ENCODE measurements at places on chromosomes 2 and 18. TPM values are rescaled to one million over a fixed set of nuclear protein-coding genes. Genes with fewer than 3 reads are reported as not detected.
A peak's percentile ranks its signal among the peaks of the same experiment; 100 is the strongest.

Gene CSRNP3
- not detected for total RNA-seq

Gene NTSR2
- total RNA-seq = not detected

Gene ANKZF1
- total RNA-seq = 33.9 TPM

Gene SULT1C2
- total RNA-seq = 259 TPM

Gene MC2R
- total RNA-seq = not detected

Gene CAD
- 100 TPM for total RNA-seq

Gene GPR55
- total RNA-seq = not detected

Gene ITPRIPL1
- 0.29 TPM for total RNA-seq

Gene UGT1A8
- not detected for total RNA-seq

Gene ATOH8
- 19.4 TPM for total RNA-seq

Gene CLEC4F
- 0.37 TPM for total RNA-seq

Gene C2orf92
- not detected for total RNA-seq

Gene CCDC150
- 19.8 TPM for total RNA-seq

Gene DNAJC5G
- not detected for total RNA-seq

Gene DCDC2C
- not detected for total RNA-seq

DNA sequence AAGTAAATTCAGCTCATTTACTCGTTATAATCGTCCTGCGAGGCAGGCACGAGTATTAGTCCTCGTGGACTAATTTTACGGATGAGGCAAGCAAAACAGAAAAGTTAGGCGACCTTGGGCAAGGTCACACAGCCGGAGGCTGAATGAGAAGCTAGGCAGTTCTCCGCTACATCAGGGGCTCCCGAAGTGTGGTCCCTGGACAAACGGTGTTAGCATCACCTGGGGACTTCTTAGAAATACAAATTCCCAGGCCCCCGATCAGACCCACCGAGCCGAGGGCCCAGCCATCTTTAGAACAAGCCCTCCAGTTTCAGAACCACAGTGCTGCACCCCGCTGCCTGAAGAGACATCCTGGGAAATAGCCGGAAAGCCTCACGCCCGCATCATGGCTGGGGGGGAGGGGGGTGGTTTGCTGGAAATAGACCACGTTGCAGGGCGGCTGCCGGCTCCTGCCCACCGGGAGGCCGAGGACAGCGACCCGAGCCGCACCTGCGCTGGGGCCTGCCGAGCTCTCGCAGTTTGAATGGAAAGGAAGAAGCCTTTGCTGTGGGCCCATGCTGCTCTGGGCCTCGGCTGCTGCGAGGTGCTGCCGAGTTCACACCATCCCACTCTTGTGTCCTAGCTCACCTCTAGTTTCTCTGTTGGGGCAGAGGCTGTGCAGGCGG is 72.2 kb downstream of the TFCP2L1 start:
- DNase-seq = no peak

GRCh38 chr2:105518897-105519296 is 120.0 kb upstream of the FHL2 start:
- DNase-seq = no peak

GRCh38 chr18:1370552-1370951 is 465.9 kb downstream of the ADCYAP1 start:
- no peak for DNase-seq

- no peak for DNase-seq
These were observed 45.0 kb downstream of the CLIP4 start for GRCh38 chr2:29160184-29160583.

- no peak for DNase-seq
These were observed 869.8 kb downstream of the CPS1 start for GRCh38 chr2:211426240-211426639.

GRCh38 chr18:78268226-78268988 is 711.2 kb upstream of the SALL3 start:
- no peak for DNase-seq

- no peak for DNase-seq
These were observed 890.7 kb upstream of the CELF4 start for GRCh38 chr18:38456253-38456652.

GRCh38 chr2:175854129-175854528 is 147.9 kb downstream of the LNPK start:
- DNase-seq = peak; percentile 50

DNA sequence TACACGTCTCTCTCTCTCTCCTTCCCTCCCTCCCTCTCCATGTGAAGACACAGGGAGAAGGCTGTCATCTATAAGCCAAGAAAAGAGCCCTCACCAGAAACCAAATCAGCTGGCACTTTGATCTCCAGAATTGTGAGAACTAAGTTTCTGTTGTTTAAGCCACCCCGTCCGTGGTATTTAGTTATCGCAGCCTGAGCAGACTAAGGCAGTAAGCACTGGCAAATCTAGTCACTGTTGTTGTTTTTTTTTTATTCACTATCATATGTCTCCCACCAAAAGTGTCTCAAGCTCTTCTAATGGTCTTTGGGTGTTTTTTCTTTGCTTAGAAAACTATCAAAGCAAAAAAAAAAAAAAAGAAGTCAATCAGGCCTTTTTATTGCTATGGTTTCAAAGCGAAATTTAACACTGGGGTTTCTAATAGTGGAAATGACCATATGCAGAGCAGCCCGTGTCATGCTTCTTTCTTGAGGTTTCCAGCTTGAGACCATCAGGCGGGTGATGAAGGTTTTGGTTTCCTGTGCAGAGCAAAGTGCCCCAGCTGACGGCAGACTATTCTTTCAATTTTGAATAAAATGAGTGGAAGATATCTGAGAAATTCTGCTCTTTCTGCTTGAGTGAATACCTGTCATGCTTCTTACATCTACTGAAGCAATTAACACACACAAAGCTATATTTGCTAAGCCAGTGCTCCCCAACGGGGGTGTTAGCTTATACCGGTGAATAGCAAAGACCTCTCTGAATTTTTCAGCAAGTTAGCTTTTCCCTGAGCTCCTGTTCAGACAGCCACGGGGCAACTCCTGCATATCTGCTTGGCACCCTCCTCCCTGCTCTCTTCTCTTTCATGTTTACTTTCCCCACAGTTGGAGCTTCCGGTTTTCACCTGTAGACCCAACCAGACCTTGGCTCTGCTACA is 394.1 kb upstream of the ATP5MC3 start:
- DNase-seq = peak; percentile 26

GRCh38 chr2:160371251-160372009 is 122.2 kb downstream of the RBMS1 start:
- DNase-seq = peak; percentile 32

GRCh38 chr2:241248897-241249296 is 60.4 kb downstream of the ANO7 start:
- no peak for DNase-seq

- DNase-seq = no peak
These were observed 94.5 kb downstream of the ZBTB7C start for GRCh38 chr18:48314690-48315089.

DNA sequence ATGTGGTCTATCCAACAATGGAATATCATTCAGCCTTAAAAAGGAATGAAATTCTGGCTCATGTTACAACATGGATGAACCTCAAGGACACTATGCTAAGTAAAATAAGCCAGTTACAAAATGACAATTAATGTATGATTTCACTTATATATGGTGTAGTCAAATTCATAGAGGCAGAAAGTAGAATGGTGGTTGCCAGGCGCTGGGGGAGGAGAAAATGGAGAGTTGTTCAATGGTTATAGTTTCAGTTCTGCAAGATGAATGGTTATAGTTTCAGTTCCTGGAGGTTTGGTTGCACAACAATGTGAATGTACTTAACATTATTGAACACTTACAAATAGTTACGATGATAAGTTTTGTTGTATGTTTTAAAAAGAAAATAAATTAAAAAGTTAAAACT is 79.2 kb upstream of the IL1R2 start:
- no peak for DNase-seq

DNA sequence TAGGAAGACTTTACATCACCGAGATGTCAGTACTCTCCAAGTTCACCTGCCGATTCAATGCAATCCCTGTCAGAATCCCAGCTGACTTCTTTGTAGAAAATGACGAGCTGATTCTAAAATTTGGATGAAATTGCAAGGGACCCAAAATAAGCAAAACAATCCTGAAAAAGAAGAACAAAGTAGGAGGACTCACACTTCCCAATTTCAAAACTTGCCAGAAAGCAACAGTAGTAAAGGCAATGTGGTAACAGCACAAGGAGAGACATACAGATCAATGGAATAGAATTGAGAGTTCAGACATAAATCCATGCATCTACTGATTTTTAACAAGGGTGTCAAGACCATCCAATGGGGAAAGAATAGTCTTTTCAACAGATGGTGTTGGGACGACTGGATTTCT is 52.2 kb downstream of the SMAD7 start:
- DNase-seq = no peak

- peak; percentile 71 for DNase-seq
These were observed 575 bp downstream of the TMEM150A start for GRCh38 chr2:85601771-85602475.

- DNase-seq = no peak
These were observed 88.3 kb upstream of the KCNH7 start for GRCh38 chr2:162926907-162927306.

DNA sequence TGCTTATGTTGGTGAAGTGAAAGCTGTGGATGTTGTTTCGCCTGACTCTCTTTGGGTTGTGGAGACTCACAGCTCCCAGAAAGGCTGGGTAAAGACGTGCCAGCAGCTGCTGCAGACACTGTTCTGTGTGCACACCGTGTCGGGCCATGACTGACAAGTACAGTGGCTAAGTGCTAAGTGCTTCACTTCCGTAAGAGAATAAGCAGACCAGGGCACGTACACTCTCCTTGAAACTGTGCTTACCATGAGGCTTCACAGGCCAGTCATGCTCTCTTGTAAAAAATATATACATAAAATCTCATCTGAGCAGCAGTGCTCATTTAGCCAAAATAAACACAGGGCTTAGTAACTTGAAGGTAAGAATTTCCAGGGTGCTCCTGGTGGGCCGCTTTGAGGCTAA is 86.0 kb downstream of the NRP2 start:
- no peak for DNase-seq

DNA sequence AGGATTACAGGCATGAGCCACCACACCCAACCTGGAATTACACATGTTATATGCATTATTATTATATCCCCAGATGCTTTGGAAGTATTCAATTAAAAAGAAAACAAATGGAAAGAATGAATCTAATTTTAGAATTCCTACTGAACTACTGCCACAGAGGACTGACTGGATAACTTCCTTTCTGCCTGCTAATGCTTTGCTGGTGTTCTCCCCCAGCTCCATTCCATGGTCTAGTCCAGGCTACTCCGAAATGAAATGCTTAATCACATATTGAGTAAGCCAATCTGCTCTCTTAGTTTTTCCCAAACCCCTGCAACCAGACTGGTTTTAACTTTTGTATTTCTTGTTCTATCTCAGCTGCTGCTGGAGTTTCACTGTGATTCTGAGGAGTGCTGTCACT is 519.1 kb downstream of the SOX11 start:
- no peak for DNase-seq

DNA sequence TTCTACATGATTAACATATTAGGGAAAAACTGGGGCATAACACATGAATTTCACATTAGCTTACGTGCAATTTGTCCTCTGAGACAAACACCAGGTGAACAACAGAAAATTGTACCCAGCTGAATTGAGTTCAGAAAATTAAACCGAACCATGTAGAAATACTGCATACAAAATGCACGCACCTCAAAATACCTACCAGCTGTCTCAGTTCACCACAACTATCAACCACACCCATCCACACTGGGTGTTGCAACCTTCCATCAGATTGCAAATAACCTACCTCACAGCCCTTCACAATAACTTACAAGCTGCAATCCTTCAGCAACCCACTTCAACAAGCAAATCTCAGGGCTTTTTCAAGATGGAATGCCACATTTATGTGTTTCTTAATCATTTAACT is 55.9 kb downstream of the UNC50 start:
- DNase-seq = no peak

Data from stomach (tissue), 19 donors.